ENCODE measurements at places on chromosomes 13 and 19. TPM values are rescaled to one million over a fixed set of nuclear protein-coding genes. Genes with fewer than 3 reads are reported as not detected.

DNA sequence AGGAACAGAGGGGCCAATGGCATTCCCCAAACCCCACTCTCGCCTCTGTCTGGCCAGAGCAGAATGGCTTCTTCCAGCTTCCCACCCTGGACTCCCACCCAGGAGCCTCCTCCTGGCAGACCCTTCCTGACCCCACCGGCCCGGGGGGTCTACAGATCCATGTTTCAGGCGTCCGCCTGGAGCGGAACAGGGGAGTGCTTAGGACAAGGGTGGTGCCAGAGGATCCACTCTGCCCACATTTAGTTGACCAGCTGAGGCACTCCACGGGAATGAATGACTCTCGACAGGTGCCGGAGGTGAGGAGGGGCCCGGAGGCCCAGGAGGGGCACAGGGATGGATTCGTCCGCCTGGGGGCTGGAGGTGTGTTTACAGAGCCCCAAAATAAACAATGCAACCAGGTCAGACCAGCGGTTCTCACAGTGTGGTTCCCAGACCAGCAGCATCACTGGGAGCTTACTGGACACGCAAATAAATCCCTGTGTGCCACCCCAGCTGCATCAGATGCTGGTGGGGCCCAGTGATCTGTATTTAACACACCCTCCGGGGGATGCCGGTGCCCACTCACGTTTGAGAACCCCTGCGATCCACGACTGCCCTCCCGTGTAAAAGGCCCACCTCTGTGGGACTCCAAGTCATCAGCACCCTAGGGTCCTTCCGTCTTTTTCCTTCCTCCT, 15.1 kb upstream of the NCCRP1 start:
- DNase-seq: no peak

- DNase-seq: no peak
These were observed 25.9 kb upstream of the ABCC4 start for GRCh38 chr13:95327190-95327589.

DNA sequence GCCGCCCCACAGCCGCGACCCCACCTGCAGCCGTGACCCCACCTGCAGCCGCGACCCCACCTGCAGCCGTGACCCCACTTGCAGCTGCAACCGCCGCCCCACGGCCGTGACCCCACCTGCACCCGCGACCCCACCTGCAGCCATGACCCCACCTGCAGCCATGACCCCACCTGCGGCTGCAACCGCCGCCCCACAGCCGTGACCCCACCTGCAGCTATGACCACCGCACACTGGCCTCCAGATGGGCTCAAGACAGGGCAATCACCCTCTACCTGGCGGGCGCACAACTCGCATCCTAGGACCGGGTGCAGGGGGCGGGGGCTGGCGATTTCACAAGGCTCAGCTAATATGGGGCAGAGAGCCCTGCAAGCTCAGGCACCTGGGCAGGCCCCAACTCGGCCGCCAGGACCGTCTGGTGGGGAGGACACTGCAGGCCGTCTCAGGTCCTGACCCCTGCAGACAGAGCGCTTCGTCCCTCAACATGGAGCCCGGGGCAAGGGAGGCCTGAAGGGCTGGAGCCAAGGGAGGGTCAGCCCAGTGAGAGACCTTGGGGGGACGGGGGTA, 15.1 kb downstream of the SBNO2 start:
- DNase-seq: no peak

GRCh38 chr19:19040417-19040816, 7.0 kb downstream of the ARMC6 start:
- DNase-seq: no peak

C19orf73 gene
- 0.33 TPM for polyA plus RNA-seq

DNA sequence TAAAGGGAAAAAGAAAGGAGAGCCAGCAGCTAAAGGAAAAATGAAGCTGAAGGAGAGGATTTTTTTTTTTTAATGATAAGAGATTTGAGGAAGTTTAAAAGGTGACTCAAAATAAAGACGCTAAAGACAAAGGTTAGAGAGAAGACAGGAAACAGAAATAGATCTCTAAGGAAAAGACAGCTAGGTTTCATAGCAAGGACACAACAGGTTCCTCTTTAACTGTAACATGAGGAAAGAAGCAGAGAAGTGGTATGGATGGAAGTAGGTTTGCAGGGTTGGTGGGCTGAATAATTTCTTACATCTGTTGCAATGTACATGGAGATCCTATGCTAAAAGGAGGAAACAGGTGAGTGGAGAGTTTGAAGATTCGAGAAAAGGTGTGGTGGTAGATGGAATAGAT, 107.5 kb downstream of the MYCBP2 start:
- DNase-seq: no peak

- DNase-seq: no peak
These were observed 431 bp downstream of the FUT3 start for GRCh38 chr19:5850743-5851293.

ZNF254 gene
- 17.6 TPM for polyA plus RNA-seq

DNA sequence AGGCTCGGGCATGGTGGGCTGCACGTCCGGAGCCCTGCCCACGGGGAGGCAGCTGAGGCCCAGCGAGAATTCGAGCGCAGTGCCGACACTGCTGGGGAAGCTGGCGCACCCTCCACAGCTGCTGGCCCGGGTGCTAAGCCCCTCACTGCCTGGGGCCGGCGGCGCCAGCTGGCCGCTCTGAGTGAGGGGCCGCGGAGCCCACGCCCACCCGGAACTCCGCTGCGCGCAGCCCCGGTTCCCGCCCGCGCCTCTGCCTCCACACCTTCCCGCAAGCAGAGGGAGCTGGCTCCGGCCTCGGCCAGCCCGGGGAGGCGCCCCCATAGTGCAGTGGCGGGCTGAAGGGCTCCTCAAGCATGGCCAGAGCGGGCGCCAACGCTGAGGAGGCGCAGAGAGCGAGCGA, 2080.4 kb downstream of the PCDH9 start:
- no peak for DNase-seq

- DNase-seq: no peak
These were observed 105.4 kb downstream of the WDFY2 start for GRCh38 chr13:51689663-51689996.

DNA sequence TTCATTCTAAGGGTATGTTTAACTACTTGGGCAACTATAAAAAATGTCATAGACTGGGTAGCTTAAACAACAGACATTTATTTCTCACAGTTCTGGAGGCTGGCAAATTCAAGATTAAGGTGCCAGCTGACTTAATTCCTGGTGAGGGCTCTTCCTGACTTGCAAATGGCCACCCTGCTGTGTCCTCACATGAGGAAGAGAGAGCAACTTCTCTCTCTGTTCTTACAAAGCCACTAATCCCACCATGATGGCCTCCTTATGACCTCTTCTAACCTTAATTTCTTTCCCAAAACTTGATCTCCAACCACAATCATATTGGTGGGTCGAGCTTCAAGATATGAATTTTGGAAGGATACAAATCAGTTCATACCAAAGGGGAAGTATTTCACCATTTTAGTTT, 399.0 kb downstream of the DCT start:
- DNase-seq: no peak

DNA sequence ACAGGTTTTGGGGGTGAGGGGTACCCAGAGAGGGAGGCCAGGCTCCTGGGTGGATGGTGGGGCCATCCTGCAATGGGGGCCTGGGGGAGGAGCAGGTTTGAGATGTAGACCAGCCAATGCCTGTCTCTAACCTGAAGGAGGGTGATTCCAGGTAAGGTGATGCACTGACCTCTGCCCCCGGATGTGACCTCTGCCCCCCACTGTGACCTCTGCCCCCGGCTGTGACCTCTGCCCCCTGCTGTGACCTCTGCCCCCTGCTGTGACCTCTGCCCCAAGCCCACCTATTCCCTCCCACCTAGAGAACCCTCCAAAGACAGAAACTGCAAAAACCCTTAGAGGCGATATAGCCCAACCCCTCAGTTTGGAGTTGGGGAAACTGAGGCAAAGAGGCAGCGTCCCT, 10.3 kb upstream of the SPACA4 start:
- no peak for DNase-seq

ZNF536 gene
- 2.3 TPM for polyA plus RNA-seq

CYP4F22 gene
- polyA plus RNA-seq: not detected

DNA sequence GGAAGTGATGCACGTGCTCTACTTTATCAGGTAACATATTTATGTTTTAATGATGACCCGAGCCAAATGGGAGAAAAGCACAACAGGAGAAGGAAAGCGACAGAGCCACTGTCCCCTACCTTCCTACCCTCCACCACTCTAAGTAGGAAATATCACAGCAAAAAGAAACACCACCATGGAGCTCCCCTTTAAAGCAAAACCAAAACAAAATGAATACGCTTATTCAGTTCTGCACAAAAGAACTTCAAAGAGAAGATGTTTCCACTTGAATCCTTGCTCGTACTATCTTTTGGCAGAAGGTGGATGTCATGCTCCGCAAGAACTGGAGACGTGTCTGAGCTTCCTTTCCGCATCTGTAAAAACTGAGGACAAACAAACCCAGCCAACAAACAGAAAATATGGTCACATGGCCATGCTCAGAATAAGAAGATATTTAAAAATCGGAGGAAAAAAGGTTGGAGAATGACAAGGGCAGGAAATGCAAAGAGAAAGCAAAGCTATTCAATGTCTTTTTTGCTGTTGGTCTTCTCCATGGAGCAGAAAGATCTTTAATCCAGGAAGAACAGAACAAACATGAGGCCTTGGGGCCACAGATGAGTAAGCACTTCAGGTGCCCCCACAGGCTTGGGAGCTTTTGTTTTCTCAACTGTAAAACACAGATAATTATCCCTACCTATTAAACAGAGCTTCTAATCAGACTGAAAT, 19.5 kb downstream of the N4BP2L1 start:
- DNase-seq: no peak

DNA sequence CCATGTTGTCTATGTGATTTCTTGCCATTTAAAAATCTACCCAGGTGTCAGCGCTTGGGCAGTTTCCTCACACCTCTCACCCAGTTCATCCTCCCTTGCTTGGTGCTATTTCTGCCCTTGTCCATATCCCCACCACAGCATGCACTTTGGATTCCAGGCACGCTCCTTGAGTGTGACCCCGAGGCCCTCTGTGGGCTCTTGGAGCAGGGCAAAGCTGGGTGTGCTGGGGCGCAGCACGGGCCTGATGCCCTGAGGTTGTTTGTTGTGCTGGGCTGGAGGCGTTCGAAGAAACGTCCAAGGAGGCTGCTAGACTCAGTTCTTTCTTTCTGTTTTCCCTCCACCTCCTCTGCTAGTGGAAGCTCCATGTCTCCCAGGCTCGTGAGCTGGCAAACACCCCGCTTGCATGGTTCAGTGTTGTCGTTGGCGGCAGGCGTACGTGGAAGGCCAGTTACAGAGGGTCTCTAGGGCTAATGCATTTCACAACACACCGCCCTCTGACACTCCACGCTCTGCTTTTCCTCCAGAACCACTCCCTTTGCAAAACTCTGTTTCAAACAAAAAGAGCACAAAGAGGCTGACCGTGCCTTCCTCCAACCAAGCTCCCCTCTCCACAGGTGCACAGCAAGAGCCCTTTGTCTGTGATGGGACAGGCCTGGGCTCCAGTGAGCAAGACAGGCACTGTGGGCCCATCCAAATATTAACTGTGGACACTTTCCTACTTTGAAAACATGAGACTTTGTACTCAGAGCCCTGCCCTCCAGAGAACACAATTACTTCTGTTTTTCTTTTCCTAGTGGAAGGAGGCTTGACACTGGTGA, 117.7 kb upstream of the GJB6 start:
- no peak for DNase-seq

- DNase-seq: no peak
These were observed 24.0 kb upstream of the EIF3G start for GRCh38 chr19:10143681-10144080.

- DNase-seq: no peak
These were observed 7.7 kb upstream of the FGF9 start for GRCh38 chr13:21663197-21663596.

- no peak for DNase-seq
These were observed 11.8 kb upstream of the SHD start for GRCh38 chr19:4267101-4267900.

DNA sequence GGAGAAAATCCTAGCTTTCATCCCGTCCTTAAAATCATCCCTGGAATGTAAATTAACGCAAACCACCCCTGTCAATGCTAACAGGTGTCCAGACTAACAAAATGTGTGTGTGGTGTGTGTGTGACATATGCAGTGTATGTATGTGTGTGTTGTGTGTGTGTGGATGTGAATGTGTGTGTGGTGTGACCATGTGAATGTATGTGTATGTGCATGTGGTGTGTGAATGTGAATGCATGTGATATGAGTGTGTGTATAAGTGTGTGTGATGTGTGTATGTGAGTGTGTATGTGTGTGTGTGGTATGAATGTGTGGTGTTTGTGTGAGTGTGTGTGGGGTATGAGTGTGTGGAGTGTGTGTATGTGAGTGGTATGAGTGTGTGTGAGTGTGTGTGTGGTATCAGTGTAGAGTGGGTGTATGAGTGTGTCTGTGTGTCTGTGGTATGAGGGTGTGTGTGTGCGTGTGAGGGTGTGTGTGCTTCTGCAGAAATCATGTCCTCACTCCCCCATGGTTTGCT, 190.8 kb downstream of the TEX29 start:
- no peak for DNase-seq

ACP4 gene
- polyA plus RNA-seq: not detected

DNA sequence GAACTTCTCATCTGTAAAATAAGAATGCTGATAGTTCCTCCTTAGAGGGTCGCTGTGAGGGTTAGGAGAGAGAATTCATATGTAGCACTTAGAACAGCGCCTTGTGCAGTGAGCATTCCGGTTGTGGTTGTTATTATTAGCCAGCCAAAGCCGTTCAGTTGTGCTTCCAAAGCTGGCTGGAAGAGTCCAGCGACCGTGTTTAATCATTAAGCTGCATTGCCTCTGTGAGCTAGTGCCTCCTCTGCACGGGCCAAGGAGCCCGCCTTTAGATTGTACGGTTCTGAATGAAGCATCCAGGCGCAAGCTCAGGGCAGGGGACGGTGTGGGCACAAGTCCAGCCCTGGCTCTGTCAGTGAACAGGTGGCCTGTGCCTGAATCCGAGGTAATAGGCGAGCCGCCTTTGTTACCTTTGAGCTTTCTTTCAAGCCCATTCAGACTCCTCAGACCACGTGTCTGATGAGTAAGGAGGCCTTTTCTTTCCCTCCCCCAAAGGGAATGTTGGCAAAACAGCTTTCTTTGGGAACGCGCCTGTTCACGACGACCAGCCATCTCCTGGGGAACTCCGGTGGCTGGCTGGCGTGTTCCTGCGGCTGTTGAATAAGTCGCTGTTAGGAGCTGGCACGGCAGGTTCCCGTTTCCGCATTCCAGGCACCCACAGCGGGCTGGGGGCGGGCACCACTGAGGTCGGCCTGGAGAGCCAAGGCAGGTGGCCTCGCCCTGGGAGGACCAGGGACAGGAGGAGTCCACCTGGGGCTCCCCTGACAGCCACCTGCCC, 25.1 kb downstream of the SIPA1L3 start:
- peak; percentile 25 for DNase-seq

QPCTL gene
- 4.4 TPM for polyA plus RNA-seq

- no peak for DNase-seq
These were observed 17.3 kb downstream of the SIGLEC8 start for GRCh38 chr19:51440846-51441409.
